ENCODE measurements at places on chromosomes 3 and 15. TPM values are rescaled to one million over a fixed set of nuclear protein-coding genes. Genes with fewer than 3 reads are reported as not detected.

The APOD gene
- 0.83 TPM for total RNA-seq

The SLMAP gene
- 77.9 TPM for total RNA-seq

The CSK gene
- total RNA-seq, result 65.3 TPM

The SPINK8 gene
- total RNA-seq, result not detected

The SGO1 gene
- 12.2 TPM for total RNA-seq

The TRIM42 gene
- total RNA-seq, result not detected

The TRAT1 gene
- not detected for total RNA-seq

The CCDC9B gene
- total RNA-seq, result 36.0 TPM

The CMC1 gene
- total RNA-seq, result 31.9 TPM

The CLDN18 gene
- total RNA-seq, result not detected

The EPB42 gene
- not detected for total RNA-seq

The SNRPA1 gene
- 99.5 TPM for total RNA-seq

The C3orf85 gene
- not detected for total RNA-seq

The SCAMP5 gene
- total RNA-seq, result 0.96 TPM

The CAPN3 gene
- total RNA-seq, result 7.5 TPM

The ITIH4 gene
- 0.58 TPM for total RNA-seq

The PLSCR1 gene
- 79.2 TPM for total RNA-seq

The TM4SF1 gene
- 20.1 TPM for total RNA-seq

The ISL2 gene
- not detected for total RNA-seq

The ALS2CL gene
- 93.6 TPM for total RNA-seq

The ROPN1 gene
- not detected for total RNA-seq

The CADPS gene
- total RNA-seq, result not detected

The CAPN7 gene
- total RNA-seq, result 55.2 TPM

The MASP1 gene
- total RNA-seq, result not detected

The IL17RD gene
- 1.2 TPM for total RNA-seq

The SV2B gene
- 0.96 TPM for total RNA-seq

The DPPA4 gene
- not detected for total RNA-seq

The DNAJB8 gene
- total RNA-seq, result not detected

The CTSH gene
- total RNA-seq, result 12.5 TPM

The CCR9 gene
- total RNA-seq, result not detected

The IL5RA gene
- not detected for total RNA-seq

The OTOL1 gene
- not detected for total RNA-seq

The CHST14 gene
- total RNA-seq, result 5.8 TPM

The NDN gene
- total RNA-seq, result not detected

The PATL2 gene
- total RNA-seq, result 0.71 TPM

The MUC4 gene
- not detected for total RNA-seq

The TM6SF1 gene
- total RNA-seq, result 0.39 TPM

The SLC28A1 gene
- total RNA-seq, result not detected

The USF3 gene
- 12.1 TPM for total RNA-seq

The ZNF609 gene
- 45.0 TPM for total RNA-seq

The GPR62 gene
- total RNA-seq, result not detected

The CADM2 gene
- not detected for total RNA-seq

The MED12L gene
- total RNA-seq, result 0.47 TPM

The PEAK1 gene
- 17.5 TPM for total RNA-seq

The P2RY14 gene
- not detected for total RNA-seq

The TNFSF10 gene
- 0.25 TPM for total RNA-seq

The ERC2 gene
- total RNA-seq, result 0.44 TPM

The SPESP1 gene
- 16.8 TPM for total RNA-seq

The MYO5C gene
- 29.4 TPM for total RNA-seq

The SMCO1 gene
- total RNA-seq, result not detected

The HEG1 gene
- total RNA-seq, result 10.3 TPM

The FANCD2 gene
- 14.6 TPM for total RNA-seq

The DNAH1 gene
- total RNA-seq, result 7.6 TPM

The PHC3 gene
- total RNA-seq, result 54.3 TPM

The LRRC34 gene
- total RNA-seq, result not detected

The DLL4 gene
- 0.10 TPM for total RNA-seq

The SYNPR gene
- total RNA-seq, result not detected

The ANKRD34C gene
- not detected for total RNA-seq
